ENCODE measurements at places on chromosomes 4 and X.

- no peak for DNase-seq
These were observed 62.6 kb downstream of the MMRN1 start for GRCh38 chr4:89957046-89957926.

GRCh38 chr4:8318509-8318908, 49.0 kb downstream of the HTRA3 start:
- no peak for DNase-seq

DNA sequence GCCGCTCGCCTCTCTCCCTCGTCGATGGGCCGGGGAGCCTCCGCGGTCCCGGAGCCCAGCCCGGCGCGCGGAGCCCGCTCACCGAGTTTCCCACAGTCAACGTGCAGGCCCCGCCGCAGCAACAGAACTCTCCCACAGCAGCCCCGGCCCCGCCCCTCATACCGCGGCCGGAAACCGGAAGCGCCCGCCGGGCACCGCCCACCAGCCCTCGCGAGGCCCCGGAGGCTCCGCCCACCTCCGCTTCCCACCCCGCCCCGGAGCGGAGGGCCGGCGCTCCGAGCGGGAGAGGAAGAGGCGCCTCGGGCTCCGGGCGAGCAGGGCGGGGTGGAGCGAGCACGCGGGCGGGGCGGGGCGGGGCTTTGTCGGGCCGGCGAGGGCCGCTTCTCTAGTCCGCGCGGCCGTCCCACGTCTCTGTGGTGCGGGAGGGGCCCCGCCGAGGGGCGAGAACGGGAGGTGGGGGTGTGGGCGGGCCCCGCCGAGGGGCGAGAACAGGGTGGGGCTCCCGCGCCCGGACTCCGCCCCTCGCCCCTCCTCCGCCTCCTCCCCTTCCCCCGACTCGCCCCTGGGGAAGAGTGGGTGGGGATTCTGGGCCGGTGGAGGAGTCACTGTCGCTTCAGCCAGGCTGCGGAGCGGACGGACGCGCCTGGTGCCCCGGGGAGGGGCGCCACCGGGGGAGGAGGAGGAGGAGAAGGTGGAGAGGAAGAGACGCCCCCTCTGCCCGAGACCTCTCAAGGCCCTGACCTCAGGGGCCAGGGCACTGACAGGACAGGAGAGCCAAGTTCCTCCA, at the start of the genes ABCD1 and BCAP31:
TSS of gene ABCD1 (plus strand) at position 605 of the 787 bp plus-strand sequence. CDS start 411 bp downstream, outside the sequence.
TSS of gene BCAP31 (minus strand) at position 136 of the 787 bp plus-strand sequence. CDS start 1,143 bp downstream, outside the sequence.
- peak; percentile 66 for DNase-seq

DNA sequence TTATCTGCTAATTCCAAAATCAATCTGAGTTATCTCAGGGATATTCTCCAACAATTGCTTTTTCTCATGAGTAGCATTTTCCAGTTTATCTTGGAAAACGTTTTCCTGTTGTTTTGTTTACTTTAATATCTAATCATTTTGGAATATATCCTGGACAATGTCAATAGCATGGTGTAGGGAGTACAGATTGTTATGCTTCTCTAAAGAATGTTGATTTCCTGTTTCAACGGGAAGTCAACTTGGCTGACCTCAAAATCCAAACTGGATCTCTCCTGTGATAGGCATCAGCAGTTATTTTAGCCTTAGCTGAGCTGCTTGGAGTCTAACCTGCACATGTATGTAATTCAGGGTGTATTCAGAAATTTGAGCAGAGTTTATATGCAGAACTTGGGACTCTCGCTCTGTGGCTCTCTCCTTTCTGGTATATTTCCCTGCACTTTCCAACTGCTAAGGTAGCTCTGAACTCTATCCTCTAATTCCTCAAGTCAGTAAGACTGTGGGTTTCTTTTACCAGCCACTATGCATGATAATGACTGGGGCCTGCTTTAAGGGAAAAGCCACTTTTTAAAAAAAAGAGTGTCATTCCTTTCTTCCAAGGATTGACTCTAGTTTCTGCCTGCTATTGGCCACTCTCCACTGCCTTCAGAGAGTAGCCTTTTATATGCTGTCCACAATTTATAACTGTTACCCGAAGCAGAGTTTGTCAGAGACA, 7.7 kb downstream of the PRSS48 start:
- DNase-seq = no peak

GRCh38 chr4:65954416-65954815, 284.1 kb upstream of the EPHA5 start:
- DNase-seq = no peak

DNA sequence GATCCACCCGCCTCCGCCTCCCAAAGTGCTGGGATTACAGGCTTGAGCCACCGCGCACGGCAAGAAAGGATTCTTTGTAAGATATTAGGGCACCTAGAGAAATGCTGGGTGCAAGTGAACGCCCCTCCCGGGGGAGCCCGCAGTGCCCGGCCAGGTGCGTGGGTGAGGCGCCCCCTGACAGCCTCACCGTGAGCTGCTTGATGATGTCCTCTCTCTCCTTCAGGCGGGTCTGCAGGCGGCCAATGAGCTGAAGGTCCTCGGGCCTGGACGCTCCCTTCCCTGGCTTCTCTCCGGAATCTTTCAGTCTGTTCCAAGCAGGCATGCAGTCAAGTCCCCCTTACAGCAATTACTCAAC, 21.9 kb downstream of the MED28 start:
- no peak for DNase-seq

DNA sequence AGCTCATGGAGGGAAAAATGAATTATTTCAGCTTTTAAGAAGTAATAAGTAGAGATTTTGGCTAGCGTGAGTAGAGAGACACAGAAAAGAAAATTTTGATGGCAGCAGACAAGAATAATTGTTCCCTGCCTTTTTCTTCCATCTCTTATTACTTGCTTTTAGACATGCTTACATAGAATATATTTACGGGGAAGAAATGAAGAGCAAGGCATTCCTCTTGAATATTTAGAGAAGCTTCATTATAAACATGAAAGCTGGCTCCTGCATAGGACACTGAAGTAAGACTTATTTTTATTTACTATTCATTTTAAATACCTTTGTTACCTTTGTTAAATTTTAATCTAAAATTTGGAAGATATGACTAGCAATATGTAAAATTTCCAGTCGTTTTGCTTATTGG, 32.2 kb downstream of the DCK start:
- no peak for DNase-seq

DNA sequence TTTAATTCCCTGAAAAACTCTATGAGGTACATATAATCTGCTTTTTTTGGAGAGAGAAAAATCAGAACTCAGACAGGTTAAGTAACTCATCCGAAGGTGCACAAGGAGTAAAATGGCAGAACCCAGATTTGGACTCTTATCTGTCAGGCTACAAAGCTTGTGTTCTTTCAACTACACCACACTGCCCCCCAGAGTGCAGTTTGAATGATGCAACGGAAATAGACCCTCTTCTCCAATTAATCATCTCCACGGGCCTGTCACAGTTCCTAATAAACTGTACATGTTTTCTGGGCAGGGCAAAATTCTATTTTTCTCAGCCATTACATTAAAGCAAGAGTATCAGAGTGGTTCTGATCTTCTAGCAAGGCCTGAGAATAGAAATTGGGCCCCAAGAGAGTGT, 35.3 kb upstream of the DCX start:
- peak; percentile 32 for DNase-seq

GRCh38 chr4:3858765-3859388, 92.7 kb downstream of the ADRA2C start:
- DNase-seq = no peak

GRCh38 chr4:101277671-101278070, 69.7 kb downstream of the PPP3CA start:
- no peak for DNase-seq

DNA sequence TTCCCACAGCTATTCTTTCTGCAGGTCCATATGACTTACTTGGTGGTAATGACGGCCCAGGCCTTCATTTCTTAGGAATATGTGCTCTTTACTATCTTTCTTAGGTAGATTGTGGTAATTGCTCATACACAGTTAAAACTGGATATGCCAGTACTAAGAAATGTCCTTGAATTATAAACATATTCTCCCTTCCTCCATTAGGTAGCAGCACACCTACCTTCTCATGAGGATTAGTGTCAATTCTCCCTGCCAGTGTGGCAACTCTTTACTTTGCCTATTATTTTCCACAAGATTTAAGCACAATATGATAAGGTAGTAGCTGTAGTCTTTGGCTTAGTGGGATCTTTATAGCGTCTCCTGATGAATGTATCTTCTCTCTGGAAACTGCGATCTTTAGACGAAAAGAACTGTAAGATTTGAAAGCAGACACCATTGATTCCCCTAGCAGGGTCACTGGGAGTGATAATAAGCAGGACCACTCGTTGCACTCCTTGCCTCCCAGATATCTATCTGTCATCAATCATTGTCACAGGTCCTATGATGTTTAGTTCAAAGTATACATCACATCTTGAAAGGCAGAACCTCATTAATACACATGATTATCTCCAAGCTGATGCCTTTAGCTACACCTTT, 1240.7 kb downstream of the C4orf33 start:
- DNase-seq = peak; percentile 29

- peak; percentile 80 for DNase-seq
These were observed 76.8 kb downstream of the ENOX2 start for GRCh38 chrX:130826249-130826648.

GRCh38 chr4:81512757-81513501, 41.2 kb upstream of the RASGEF1B start:
- DNase-seq = no peak

GRCh38 chr4:153137677-153138630, 66.3 kb upstream of the TRIM2 start:
- DNase-seq = no peak

GRCh38 chrX:150683536-150684146, 9.6 kb upstream of the MTMR1 start:
- peak; percentile 59 for DNase-seq

DNA sequence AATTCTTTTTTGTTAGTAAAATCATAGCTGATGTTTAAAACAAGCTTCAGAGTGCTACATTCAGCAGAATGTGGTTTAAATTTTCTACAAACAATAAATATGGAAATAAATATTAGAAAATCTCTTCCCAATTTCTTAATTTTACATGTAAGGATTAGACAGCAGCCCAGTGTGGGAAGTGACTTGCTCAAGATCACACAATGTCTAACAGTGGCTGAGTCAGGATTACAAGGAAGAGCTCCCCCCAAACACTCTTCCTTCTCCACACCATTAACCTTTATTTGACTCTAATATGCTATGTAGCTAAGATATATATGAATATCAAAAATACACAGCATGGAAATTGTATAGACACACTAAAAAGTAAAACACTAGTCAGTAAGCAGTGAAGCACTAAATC, 59.5 kb downstream of the SLC10A7 start:
- DNase-seq = no peak

All from NCI-H748 treated with DMSO at 0.1 percent for 48 hours (cell line).